Activated T-cell treated with anti-CD3 and anti-CD28 coated beads for 4 hours (primary cell): ENCODE measurements at places on chromosomes 5 and 9.

GRCh38 chr9:87567001-87567400, 69.3 kb downstream of the DAPK1 start:
- no peak for DNase-seq

DNA sequence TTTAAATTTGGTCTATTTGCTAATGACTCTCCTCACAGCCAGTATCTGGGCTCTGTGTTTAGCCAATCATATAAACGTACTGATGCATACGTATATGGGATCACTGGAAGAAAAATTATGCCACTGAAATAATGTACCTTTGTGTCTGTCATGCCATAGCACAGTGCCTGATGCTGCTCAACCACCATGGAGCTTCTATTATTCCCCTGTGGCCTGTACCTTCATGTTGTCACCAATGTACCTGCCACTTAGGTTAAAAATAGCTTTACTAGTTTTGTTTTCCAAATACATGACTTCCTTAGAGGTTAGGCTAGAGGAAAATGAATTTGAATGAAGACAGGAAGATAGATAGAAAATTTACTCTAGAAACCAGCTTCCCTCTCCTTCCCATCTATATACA, 34.6 kb downstream of the HACD4 start:
- DNase-seq, result no peak

- DNase-seq, result no peak
Measured at GRCh38 chr5:126315341-126315740, 107.9 kb upstream of the GRAMD2B start.

- no peak for DNase-seq
Measured at GRCh38 chr9:78552802-78553201, 255.9 kb downstream of the PSAT1 start.

DNA sequence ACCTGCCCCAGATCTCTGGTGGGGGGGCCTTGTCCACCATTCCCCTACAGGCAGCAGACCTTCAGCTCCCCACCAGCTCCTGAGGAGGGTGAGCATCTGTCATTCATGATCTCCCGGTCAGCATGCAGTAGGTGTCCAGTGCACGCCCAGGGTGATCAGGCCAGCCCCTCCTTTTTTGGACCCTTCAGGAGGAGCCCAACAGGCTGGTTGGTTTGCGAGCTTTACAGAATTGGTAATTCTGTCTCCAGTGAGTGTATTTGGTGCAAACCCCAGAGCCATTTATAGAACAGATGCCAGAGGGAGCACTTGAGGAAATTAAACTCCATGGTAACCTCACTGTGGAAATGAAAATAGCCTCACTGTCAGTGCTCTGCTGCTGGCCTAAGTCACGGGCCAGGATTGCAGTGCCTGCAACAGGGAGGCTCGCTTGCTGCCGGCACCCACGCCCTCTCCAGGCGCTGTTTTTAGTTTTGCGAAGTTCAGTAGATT, 23.4 kb downstream of the WNK2 start:
- no peak for DNase-seq

GRCh38 chr9:114092336-114092735, 6.8 kb downstream of the KIF12 start:
- no peak for DNase-seq
